Activated naive CD4-positive, alpha-beta T cell treated with anti-CD3 and anti-CD28 coated beads, Interleukin-2, amount 10 ng/mL, durations not matched to agents 7 days and 5 days (primary cell): ENCODE measurements at places on chromosomes 7 and 10.
A peak's percentile ranks its signal among the peaks of the same experiment; 100 is the strongest.

DNA sequence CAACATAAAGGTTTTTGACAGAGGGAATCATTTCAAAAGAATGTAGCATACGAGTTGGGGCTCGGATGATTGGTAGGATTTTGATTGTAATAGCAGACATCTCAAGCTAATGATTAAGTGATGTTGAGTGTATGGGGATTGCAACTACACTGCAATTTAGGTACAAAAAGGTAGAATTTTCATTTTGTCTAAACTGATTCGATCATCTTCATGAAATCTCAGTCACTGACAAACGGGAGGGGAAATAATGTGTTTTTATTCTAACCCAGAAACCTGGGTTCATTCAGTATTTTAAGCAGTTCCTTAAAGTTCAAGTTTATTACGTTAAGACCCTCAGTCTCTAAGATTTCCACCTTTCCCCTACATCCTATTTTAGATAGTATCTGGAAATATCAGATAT is 3.9 kb upstream of the PHYHIPL start:
- DNase-seq, result no peak

GRCh38 chr7:143279186-143280098 is 5.3 kb upstream of the TMEM139 start:
- no peak for DNase-seq

GRCh38 chr7:156634117-156634516 is 6.5 kb upstream of the RNF32 start:
- no peak for DNase-seq

- peak; percentile 34 for DNase-seq
These were observed 250.9 kb downstream of the PTEN start for GRCh38 chr10:88114368-88114767.

DNA sequence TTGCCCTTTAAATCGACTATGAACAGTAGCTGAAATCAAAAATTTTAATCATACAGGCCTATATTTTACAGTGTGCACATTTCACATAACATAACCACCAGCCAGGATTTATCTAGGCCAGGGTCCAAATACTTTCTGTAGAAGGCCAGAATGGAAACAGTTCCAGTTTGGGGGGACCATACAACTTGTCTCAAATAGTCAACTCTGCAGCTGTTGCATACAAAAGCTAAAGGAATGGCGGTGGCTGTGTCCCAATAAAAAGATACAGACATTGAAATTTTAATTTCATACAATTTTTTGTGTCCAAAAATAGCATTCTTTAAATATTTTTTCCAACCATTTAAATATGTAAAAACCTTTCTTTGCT is 742 bp upstream of the TYSND1 start:
- no peak for DNase-seq
